Head of caudate nucleus (tissue), 42 donors: ENCODE measurements at places on chromosomes 7 and 10.

- DNase-seq = no peak
Observed at GRCh38 chr7:95534796-95535195, 49.1 kb downstream of the ASB4 start.

DNA sequence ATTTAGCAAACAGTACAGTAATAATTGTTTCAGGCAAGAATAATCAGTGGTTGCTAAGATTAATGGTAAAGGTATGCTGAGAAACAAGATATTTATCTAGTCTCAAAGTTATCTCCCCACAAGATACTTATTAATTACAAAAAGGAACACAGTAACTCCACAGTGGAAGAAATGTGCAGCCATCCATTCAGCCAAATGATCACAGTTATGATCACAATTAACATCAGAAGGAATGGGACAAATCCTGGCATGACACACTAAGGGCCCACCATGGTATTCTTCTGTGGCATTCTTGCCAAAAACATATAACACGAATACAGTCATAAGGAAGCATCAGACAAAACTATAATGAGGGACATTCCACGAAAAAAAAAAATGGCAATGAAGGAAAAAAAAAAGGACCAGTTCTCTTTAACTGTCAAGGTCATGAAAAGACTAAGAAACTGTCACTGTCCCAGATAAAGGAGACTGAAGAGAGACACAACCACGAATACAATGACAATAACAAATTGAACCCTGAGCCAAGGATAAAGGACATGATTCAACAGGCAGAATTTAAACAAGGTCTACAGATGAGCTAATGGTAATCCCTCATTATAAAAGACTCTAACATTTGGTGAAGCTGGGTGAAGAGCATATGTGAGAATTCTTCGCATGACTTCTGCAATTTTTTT, 20.9 kb downstream of the NUDCD3 start:
- no peak for DNase-seq

DNA sequence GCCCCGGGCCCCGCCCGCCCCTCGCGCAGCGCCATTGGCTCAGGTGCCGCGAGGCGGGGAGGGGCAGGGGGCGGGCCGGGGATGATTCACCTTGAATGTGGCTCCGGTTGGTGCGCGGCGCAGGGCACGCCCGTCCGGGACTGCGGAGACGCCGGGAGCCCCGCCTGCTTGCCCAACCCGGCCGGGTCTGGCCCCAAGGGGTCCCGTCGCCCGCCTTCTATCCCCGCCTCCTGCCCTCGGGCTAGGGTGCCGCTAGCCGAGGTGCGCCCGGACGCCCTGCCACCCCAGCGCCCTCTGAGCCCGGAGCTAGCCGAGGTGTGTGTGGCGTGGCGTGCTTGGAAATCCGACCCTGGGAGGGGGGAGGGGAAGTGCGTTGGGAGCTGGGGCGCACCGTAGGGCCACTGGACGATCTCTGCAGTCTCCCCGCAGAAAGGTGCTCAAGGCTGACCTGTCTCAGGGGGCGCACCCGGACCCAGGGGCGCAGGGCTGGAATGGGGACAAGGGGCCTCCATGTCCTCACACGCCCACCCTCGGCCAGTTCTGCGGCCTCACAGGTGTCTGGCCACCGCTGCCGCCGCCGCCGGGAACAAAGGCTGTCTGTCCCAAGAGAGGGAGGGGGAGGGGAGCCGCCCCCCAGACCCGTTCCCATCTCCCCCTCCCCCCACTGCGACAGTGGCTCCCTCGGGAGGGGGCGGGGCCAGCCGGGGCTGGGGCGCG, 168.9 kb downstream of the NRF1 start:
- DNase-seq = no peak

GRCh38 chr10:89981891-89982290, 280.5 kb downstream of the KIF20B start:
- no peak for DNase-seq

DNA sequence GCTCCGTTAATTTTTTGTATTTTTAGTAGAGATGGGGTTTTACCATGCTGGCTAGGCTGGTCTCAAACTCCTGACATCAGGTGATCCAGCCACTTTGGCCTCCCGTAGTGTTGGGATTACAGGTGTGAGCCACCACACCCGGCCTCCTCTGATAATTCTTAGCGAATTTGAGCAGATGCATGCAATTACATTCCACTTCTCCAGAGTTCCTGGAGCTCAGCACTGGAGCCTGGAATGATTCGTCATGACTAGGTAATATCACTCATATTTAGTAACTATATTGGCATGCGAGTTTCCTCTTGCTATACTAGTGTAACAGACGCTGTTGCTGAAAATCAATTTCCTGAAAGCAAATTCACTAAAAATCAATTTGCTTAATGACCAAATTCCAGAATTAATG, 86.8 kb downstream of the MKX start:
- no peak for DNase-seq

GRCh38 chr10:131870411-131870810, 30.4 kb upstream of the PPP2R2D start:
- DNase-seq = no peak

- DNase-seq = no peak
Observed at GRCh38 chr10:12564173-12564572, 214.8 kb downstream of the CAMK1D start.

DNA sequence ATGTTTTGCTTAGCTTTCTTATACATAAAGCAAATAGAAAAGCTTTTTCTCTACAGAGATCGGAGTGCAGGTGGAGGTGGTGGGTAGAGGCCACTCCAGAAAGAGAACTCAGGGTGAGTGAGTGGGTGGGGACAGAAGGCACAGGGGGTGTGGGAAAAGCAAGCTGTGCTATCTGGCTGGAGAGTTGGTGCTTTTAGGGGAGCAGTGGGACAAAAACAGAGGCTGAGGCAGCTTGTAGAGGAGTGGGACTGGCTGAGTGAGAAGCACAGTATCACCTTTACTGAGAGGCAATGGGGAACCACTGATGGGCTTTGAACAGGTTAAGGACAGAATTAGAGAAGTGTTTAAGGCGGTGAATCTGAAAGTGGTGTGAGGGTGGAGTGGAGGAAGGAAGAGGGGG, 275.3 kb downstream of the TCF7L2 start:
- DNase-seq = no peak

GRCh38 chr10:105868935-105869334, 1227.8 kb downstream of the SORCS3 start:
- DNase-seq = no peak

DNA sequence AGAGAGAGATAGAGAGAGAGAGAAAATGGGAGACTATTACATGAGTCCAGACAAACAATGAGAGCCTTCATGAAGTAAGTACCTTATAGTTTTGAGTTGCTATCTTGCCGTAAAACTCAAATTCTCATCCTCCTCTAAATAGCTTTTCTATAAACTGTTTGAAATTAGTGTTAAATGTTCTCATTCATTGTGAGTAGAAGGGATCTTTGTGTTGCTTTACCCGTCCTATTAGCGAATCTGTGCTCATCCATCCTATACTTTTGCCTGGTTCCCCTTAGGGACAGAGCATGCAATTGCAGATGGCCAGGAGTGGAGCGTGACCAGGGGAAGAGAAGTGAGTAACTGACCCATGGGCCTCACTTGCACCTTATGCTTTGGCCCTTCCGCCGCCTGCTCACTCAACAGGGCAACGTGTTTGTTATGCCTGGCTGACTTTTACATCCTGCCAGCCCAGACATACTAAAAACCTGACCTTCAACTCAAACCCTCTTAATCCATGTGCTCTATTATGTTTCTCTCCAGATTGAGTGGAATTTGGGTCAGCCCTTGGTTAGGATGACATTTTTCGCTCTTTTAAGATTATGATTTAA, 244.2 kb upstream of the YAE1 start:
- DNase-seq = no peak
